ENCODE measurements at places on chromosomes 12 and 14. TPM values are rescaled to one million over a fixed set of nuclear protein-coding genes. Genes with fewer than 3 reads are reported as not detected.

The CLEC4D gene
- polyA plus RNA-seq = 56.2 TPM

DNA sequence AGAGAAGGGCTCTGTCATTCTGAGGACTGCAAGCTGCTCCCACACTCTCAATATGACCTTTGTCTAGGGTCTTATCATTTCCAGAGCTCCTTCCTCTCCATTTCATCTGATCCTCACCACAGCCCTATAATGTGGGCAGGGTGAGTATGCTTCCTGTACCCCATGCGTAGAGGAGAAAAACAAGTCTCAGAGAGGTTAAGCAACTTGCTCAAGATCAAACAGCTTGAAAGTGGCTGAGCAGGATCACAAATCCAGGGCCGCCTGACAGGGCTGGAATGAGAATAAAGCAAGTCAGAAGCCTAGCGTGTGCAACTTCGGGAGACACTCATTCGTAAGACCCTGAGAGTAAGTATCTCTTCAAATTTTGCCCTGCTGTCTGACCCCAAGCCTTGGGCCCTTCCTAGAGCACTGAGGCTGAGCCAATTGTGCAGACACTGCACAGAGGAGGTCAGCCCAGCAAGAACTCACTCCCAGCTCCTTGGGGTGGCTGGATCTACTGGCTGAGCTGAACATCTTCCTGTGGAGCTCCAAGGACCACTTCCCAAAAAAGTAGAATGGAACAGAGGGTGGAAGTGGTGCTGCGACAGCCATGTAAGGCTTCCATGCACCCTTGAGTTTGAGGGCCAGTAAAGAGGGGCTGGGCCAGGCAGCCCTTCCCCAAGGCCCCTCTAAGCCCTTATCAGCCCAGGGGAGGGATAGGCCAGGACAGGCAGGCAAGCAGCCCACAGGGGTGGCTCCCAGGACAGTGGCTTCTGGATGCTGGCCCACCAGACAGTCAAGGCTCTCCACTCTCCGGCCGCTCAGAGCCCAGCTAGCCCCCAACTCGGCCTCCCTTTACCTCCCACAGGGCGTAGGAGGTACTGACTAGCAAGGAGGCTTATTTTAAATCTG lies 10.5 kb downstream of the ZFP36L1 start:
- no peak overlapping the region for H3K4me3 ChIP-seq
- DNase-seq = no peak
- H3K4me1 ChIP-seq = peaks cover 18% of the 10 kb centered on the region
- H3K27me3 ChIP-seq = peaks cover 5% of the 10 kb centered on the region

The LMNTD1 gene
- not detected for polyA plus RNA-seq

- DNase-seq = no peak
- H3K36me3 ChIP-seq = no peaks in the 10 kb centered on the region
Measured at GRCh38 chr14:69573831-69574262, 824 bp downstream of the CCDC177 start.

GRCh38 chr14:77041881-77042545 lies 13.5 kb upstream of the IRF2BPL start:
- H3K36me3 ChIP-seq = no peaks in the 10 kb centered on the region
- no peaks in the 10 kb centered on the region for H3K27me3 ChIP-seq
- peak overlapping the region; percentile 24 for H3K27ac ChIP-seq
- peak; percentile 70 for DNase-seq

GRCh38 chr14:97644365-97644764 lies 847.2 kb downstream of the VRK1 start:
- DNase-seq = no peak
- no peak overlapping the region for H3K4me3 ChIP-seq
- H3K36me3 ChIP-seq = no peaks in the 10 kb centered on the region
- no peaks in the 10 kb centered on the region for H3K4me1 ChIP-seq

The TAS2R8 gene
- not detected for polyA plus RNA-seq

GRCh38 chr14:41606282-41606531 lies 469 bp upstream of the LRFN5 start:
- peaks cover 85% of the 10 kb centered on the region for H3K27me3 ChIP-seq
- no peaks in the 10 kb centered on the region for H3K4me1 ChIP-seq
- peak overlapping the region; percentile 36 for H3K4me3 ChIP-seq
- no peaks in the 10 kb centered on the region for H3K36me3 ChIP-seq
- DNase-seq = no peak

The ERP27 gene
- 2.5 TPM for polyA plus RNA-seq

DNA sequence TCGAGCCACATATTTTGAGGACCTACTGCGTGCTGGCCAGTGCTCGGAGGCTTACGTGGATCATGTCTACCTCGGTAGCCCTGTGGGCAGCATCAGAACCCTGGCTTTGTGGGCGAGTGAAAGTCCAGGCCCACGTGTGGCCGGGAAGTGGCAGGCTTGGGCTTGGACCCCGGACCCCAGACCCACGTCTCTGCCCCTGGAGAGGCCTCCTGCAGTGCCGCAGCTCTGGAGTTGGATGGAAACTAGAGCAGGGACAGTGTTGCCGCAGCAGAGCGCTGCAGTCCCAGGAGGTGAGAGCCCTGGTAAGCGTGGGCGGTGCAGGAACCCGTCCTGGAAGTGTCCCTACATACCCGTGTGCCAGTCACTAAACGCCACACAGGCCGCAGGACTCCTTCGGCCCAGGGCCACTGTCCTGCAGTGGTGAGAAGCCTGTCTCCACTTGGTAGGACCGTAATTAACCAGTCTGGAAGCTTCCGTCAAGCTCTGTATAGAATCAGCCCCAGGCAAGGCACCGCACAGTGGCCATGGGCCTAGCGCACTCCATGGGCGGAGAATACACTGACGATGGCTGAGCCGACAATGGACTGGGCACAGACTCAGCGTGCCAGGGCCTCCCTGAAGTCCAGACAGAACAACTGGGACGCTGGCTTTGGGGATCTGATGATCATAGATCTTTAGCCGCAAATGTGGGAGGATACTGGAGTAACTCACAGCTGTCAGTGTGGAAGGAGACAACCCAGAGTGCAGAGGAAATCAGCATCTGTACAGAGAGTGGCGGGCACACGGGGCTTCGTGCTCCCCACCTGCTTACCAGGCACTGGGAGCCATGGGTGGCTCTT lies 219.5 kb downstream of the KIF26A start:
- no peaks in the 10 kb centered on the region for H3K4me1 ChIP-seq
- H3K27me3 ChIP-seq = no peaks in the 10 kb centered on the region
- no peaks in the 10 kb centered on the region for H3K36me3 ChIP-seq
- no peak for DNase-seq
- H3K27ac ChIP-seq = no peak overlapping the region

- no peak overlapping the region for H3K4me3 ChIP-seq
- no peak for DNase-seq
- no peaks in the 10 kb centered on the region for H3K27me3 ChIP-seq
- H3K4me1 ChIP-seq = peaks cover 42% of the 10 kb centered on the region
Measured at GRCh38 chr14:61099216-61099835, 118.3 kb downstream of the SLC38A6 start.

DNA sequence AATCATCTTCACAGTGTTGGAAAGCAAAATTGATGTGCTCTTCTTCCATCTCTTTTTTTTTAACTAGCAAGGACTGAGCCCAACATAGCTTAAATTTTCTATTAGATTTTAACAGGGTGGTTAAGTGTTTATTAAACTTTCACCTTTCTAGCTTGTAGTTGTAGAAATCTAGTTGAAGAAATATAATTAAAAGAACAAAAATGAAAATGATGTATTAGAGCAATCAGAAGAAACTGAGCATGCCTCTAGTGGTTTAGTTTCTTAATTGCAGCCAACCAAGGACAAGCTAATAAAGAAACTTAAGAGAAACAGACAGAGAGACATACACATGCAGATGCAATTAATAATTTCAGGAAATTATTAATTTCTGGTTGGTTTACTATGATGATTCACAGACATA lies 673.0 kb upstream of the LMO3 start:
- no peak overlapping the region for H3K27ac ChIP-seq
- no peaks in the 10 kb centered on the region for H3K4me1 ChIP-seq
- no peak for DNase-seq
- no peaks in the 10 kb centered on the region for H3K36me3 ChIP-seq

GRCh38 chr12:57630891-57631433 lies 2.0 kb downstream of the B4GALNT1 start:
- H3K4me3 ChIP-seq = no peak overlapping the region
- H3K36me3 ChIP-seq = no peaks in the 10 kb centered on the region
- peaks cover 28% of the 10 kb centered on the region for H3K4me1 ChIP-seq
- peaks cover 98% of the 10 kb centered on the region for H3K27me3 ChIP-seq
- H3K27ac ChIP-seq = no peak overlapping the region
- DNase-seq = no peak

The FAM90A1 gene
- not detected for polyA plus RNA-seq

DNA sequence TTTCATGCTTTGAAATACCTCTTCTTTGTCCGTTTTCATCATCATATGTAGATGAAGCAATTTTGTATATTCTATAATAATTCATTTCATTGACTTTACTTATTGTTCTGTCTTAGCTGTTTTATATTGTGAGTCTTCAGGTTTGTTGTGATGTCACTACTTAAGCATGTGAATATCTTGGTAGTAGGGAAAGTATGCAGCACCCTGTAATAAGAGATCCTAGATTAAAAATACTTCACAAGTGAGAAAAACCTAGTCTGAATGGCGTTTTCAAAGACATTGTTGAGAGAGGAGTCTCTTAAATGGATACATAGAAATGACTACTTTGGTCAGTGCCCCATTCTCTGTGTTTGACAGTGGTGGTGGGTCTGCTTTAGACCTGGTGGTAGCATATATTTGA lies 61.4 kb downstream of the SLC16A7 start:
- no peak overlapping the region for H3K4me3 ChIP-seq
- H3K27ac ChIP-seq = no peak overlapping the region
- H3K27me3 ChIP-seq = no peaks in the 10 kb centered on the region
- no peaks in the 10 kb centered on the region for H3K4me1 ChIP-seq
- no peak for DNase-seq

DNA sequence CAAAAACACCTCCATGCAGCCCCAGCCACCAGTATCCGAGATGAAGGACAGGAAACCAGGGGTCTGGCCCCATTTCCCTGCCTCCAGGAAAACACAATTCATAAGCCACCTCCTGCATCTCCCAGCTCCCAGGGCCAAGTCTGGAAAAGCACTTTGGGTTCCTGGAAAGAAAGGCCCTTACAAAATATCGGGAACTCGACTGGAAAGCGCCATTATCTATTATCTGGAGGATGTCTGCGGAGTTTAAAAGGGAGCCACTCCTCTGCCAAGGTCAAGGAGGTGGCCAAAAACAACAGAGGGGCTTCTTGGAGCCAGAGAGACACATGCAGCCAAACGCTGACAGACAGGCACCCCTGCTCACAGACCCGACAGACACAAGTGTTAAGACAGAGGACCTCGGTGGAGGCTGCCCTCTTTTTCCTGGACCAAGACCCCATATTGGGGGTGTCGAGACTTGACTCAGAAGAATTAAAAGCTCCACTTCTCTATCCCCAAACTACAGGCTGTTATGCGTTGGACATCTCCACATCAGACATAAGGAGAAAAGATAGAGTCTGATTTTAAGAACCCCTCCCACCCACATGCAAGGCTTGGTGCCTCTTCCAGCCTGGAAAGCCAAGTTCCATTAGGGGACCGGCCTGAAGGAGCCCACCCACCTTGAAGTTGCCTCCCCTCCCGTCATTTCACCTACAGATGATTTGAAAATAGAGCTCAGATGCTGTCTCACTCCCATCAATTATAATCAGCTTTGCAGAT lies 9.6 kb downstream of the ACTN1 start:
- DNase-seq = no peak
- H3K27me3 ChIP-seq = no peaks in the 10 kb centered on the region
- H3K27ac ChIP-seq = peak overlapping the region; percentile 34
- H3K36me3 ChIP-seq = peaks cover 52% of the 10 kb centered on the region
- H3K4me3 ChIP-seq = no peak overlapping the region

GRCh38 chr14:99579120-99579836 lies 24.7 kb downstream of the CCDC85C start:
- H3K27me3 ChIP-seq = no peaks in the 10 kb centered on the region
- no peak overlapping the region for H3K27ac ChIP-seq
- no peaks in the 10 kb centered on the region for H3K4me1 ChIP-seq
- no peak overlapping the region for H3K4me3 ChIP-seq
- no peaks in the 10 kb centered on the region for H3K36me3 ChIP-seq

The SIX1 gene
- polyA plus RNA-seq = not detected

The RFX4 gene
- polyA plus RNA-seq = not detected

DNA sequence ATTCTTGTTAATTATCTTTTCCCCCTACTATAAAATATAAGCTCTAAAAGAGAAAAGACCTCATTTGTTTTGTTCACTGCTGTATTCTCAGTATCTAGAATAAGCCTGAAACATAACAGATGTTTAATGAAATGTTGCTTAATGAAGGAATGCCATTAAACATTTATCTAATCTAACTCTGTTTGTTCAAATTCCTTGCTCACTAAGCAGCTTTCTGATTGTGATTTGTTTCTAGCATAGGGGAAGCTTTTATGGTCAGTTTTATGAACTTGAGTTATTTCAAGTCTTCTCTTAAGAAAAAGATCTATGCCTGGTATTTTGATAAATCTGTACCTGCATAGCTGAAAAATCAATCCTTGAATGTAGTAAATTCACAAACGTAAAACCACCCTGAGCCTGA lies 308.6 kb downstream of the CCDC91 start:
- no peak overlapping the region for H3K4me3 ChIP-seq
- no peaks in the 10 kb centered on the region for H3K4me1 ChIP-seq
- no peaks in the 10 kb centered on the region for H3K36me3 ChIP-seq
- H3K27me3 ChIP-seq = no peaks in the 10 kb centered on the region

The PAH gene
- not detected for polyA plus RNA-seq

- peaks cover 6% of the 10 kb centered on the region for H3K4me1 ChIP-seq
- H3K27ac ChIP-seq = no peak overlapping the region
- no peaks in the 10 kb centered on the region for H3K36me3 ChIP-seq
- no peaks in the 10 kb centered on the region for H3K27me3 ChIP-seq
- DNase-seq = no peak
- H3K4me3 ChIP-seq = no peak overlapping the region
Measured at GRCh38 chr14:74014299-74014698, 4.8 kb downstream of the ENTPD5 start.

The RAD51AP1 gene
- 1.3 TPM for polyA plus RNA-seq

- H3K27ac ChIP-seq = no peak overlapping the region
- H3K36me3 ChIP-seq = no peaks in the 10 kb centered on the region
- DNase-seq = no peak
- H3K4me1 ChIP-seq = peaks cover 13% of the 10 kb centered on the region
Measured at GRCh38 chr14:61891170-61891569, 128.9 kb downstream of the SNAPC1 start.

DNA sequence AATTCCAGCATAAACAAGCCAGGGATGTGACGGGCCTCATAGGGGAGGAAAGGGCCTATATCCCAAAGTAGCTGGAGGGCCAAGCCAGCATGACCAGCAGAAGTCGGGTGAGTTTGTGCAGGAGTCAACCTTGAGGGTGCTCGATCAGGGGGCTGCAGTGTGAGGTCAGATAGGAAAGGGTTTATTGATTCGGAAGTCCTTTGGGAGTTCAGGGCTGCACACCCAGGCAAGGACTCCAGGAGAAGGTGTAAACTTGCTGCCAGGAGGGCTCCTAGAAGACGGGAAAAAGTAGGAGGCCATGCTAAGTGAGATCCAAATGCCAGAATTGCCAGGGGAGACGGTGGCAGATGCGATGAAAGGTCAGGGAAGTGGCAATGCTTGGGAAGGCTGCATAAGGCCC lies 3.4 kb upstream of the OAS2 start:
- peaks cover 28% of the 10 kb centered on the region for H3K4me1 ChIP-seq
- H3K27me3 ChIP-seq = no peaks in the 10 kb centered on the region
- DNase-seq = no peak
- H3K36me3 ChIP-seq = peaks cover 11% of the 10 kb centered on the region
